ENCODE measurements at places on chromosomes 11 and 22.

DNA sequence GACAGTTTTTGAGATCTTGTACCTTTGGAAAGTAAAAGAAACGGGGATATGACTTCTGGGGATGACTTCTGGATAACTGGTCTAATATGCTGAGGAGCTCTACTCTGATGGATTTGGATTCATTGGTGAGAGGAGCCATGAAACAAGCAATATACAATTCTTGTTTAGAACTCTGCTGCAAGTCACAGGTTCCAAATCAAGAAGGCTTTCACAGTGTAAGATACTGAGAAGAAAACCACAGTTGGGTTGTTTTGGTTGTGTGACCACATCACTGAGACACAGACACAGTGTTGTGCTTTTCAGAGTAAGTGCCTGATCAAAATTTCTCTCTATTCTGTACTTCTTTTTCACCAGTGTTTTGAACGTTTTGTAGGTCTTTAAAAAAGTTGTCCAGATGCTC, 13.1 kb upstream of the UCP2 start:
- no peak for DNase-seq

GRCh38 chr11:41175304-41175972, 284.0 kb downstream of the LRRC4C start:
- DNase-seq, result no peak

- DNase-seq, result no peak
Measured at GRCh38 chr22:35862697-35863096, 145.0 kb downstream of the APOL5 start.

GRCh38 chr11:32302826-32303225, 132.5 kb downstream of the WT1 start:
- DNase-seq, result no peak

DNA sequence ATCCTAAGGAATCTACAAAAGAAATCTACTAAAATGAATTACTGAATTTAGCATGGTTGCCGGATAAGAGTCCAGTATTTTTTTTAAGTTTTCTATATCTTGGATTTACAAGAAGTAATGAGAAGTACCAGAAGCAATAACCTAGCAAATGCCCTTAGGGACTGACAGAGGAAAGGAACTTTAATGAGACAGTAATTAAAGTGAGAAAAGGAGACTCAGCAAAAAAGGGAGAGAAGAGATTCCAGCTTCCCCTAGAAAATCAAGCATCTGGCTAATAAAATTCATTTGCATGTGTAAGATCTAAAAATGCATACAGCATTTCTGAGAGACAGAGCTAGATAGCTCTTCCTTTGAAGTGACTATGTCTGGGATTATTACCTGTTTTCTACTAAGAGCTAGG, 39.1 kb downstream of the IZUMO1R start:
- DNase-seq, result no peak

DNA sequence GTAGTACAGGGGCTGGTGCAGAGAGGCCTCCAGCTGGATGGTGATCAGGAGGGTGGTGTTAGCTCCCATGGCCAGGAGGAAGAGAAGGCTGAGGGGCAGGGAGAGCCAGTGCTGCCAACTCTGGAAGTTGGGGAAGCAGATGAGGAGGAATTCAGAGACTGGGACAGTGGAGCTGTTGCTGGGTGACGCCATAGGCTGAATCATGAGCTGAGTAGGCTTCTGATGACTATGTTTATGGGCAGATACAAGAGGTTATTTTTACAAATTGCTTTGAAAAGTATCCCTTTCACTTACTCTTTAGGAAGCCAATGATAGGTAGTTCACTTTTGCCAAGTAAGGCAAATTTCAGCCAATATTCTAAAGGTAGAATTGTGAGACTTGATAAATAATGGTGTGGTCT, 3.1 kb downstream of the OR56A1 start:
- no peak for DNase-seq

GRCh38 chr11:62466444-62466843, 47.6 kb downstream of the SCGB1A1 start:
- DNase-seq, result no peak

DNA sequence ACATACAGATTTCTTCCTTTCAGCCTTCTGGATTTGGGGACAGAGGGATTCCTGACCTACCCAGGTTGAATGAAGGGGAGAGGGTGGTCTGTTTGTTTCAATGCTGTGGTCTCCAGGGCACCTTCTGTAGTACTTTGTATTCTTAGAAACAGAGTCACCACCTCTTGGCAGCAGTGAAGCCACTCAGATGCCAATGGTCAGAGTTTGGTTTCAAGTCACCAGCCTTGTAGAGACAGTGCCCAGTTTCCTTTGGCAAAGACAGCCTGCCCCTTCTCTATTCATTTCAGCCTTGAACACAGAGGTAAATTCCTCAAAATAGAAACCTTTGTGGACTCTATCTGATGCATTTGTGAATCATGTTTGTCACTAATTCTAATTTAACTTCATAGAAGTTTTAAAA, 111.7 kb upstream of the RASSF10 start:
- DNase-seq, result no peak

GRCh38 chr11:11787305-11788062, 54.3 kb upstream of the USP47 start:
- peak; percentile 63 for DNase-seq

- peak; percentile 59 for DNase-seq
Measured at GRCh38 chr11:93051186-93051585, 81.7 kb downstream of the MTNR1B start.

DNA sequence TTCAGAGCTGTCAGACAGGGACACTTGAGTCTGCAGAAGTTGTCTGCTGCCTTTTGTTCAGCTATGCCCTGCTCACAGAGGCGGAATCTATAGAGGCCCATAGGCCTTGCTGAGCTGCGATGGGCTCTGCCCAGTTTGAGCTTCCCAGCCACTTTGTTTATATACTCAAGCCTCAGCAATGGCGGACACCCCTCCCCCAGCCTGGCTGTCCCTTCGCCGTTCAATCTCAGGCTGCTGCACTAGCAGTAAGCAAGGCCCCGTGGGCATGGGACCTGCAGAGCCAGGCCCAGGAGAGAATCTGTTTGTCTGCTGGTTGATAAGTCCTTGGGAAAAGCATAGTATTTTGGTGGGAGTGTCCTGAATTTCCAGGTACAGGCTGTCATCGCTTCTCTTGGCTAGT, 23.6 kb upstream of the OR6M1 start:
- DNase-seq, result no peak
